ENCODE measurements at places on chromosomes 4 and X. TPM values are rescaled to one million over a fixed set of nuclear protein-coding genes. Genes with fewer than 3 reads are reported as not detected.

GRCh38 chr4:76717431-76717830 lies 180.5 kb downstream of the SOWAHB start:
- no peaks in the 10 kb centered on the region for H3K27me3 ChIP-seq
- H3K4me1 ChIP-seq, result peaks cover 35% of the 10 kb centered on the region
- H3K36me3 ChIP-seq, result no peaks in the 10 kb centered on the region
- no peak overlapping the region for H3K27ac ChIP-seq
- DNase-seq, result no peak

- no peak overlapping the region for H3K4me3 ChIP-seq
- H3K4me1 ChIP-seq, result no peaks in the 10 kb centered on the region
- DNase-seq, result no peak
- no peaks in the 10 kb centered on the region for H3K36me3 ChIP-seq
- H3K27ac ChIP-seq, result no peak overlapping the region
- H3K27me3 ChIP-seq, result no peaks in the 10 kb centered on the region
These were observed 47.3 kb upstream of the KIAA1210 start for GRCh38 chrX:119174900-119175299.

KLB gene
- total RNA-seq, result 0.72 TPM

DOK7 gene
- total RNA-seq, result 2.8 TPM

- H3K36me3 ChIP-seq, result no peaks in the 10 kb centered on the region
- H3K4me3 ChIP-seq, result no peak overlapping the region
- no peaks in the 10 kb centered on the region for H3K27me3 ChIP-seq
- H3K27ac ChIP-seq, result no peak overlapping the region
- no peak for DNase-seq
- H3K4me1 ChIP-seq, result no peaks in the 10 kb centered on the region
These were observed 136.5 kb downstream of the GRIA3 start for GRCh38 chrX:123320622-123321021.

DNA sequence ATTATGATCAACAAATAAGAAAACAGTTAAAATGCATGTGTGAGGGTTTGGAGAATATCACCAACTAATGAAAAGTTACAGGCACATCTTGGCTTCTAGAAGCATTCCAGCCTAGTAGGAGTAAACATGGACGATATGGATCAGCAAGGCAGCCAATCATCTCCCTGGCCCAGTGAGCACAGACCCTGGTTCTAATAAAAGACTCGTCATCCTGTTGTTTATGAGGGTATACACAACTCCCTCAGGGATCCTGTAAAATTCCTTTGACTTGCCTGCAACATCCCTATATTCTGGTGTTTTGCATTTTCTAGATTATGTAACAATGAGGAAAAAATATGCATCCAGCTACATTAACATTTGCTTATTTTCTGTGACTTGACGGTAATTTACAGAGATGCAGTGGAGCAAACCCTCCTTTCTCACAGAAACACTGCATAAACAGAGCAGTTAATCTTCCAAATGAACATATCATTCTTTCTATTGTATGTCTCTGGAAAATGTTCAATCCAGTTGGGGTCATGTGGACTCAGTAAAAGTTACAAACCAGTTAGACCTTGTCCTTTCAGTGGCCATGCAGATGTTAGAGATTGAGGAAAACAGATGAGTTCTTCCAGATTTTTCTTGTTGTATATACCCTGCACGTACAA lies 88.9 kb upstream of the NDP start:
- no peaks in the 10 kb centered on the region for H3K4me1 ChIP-seq
- no peak for DNase-seq
- no peak overlapping the region for H3K4me3 ChIP-seq
- H3K27me3 ChIP-seq, result no peaks in the 10 kb centered on the region
- H3K27ac ChIP-seq, result no peak overlapping the region

SOD3 gene
- 20.3 TPM for total RNA-seq

DNA sequence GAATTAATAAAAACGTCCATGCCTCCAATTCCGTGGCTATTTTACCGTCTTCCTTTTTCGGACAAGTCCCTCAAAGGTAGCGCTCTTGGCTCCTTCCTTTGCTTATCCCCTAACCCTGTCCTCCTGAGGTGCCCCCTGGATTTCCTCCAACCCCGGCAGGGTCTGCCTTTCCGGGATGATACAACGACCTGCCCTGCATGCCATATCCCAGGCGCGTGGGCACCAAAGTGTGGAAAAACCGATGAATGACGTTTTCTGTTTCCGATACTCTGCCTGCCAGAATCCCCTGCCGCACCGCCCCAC lies 706 bp upstream of the CSTF2 start:
- no peaks in the 10 kb centered on the region for H3K27me3 ChIP-seq
- DNase-seq, result no peak
- peaks cover 12% of the 10 kb centered on the region for H3K36me3 ChIP-seq
- no peak overlapping the region for H3K27ac ChIP-seq
- peak overlapping the region; percentile 59 for H3K4me3 ChIP-seq

GRCh38 chr4:6467600-6467999 lies 4.8 kb downstream of the PPP2R2C start:
- peak; percentile 35 for DNase-seq
- no peaks in the 10 kb centered on the region for H3K36me3 ChIP-seq
- H3K4me1 ChIP-seq, result peaks cover 29% of the 10 kb centered on the region
- H3K27me3 ChIP-seq, result peaks cover 43% of the 10 kb centered on the region
- no peak overlapping the region for H3K4me3 ChIP-seq
- H3K27ac ChIP-seq, result no peak overlapping the region

- H3K4me1 ChIP-seq, result peaks cover 44% of the 10 kb centered on the region
- no peaks in the 10 kb centered on the region for H3K36me3 ChIP-seq
- no peaks in the 10 kb centered on the region for H3K27me3 ChIP-seq
- no peak overlapping the region for H3K4me3 ChIP-seq
These were observed 47.6 kb downstream of the ARHGAP10 start for GRCh38 chr4:147779451-147779850.

DNA sequence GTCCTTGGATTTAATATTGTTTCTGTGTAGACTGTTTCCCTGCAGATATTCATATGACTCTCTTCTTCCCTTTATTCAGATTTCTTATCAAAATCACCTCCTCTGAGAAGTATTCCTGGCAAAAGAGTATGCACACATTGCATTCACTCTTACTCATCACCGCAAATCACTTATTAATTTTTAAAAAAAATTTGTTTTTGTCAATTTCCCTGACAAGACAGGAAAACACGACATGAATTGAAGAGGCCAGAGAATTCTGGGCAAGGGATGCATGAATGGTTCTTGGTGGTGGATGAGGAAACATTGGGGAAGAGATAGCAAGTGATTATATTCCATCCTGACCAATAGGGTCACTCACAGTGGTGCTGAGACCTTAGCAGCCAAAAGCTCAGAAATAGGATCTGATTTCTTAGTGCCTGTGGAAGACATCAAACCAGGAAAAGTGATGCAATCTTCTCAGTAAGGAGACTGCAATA lies 522.5 kb upstream of the AGA start:
- H3K27ac ChIP-seq, result no peak overlapping the region
- H3K4me3 ChIP-seq, result no peak overlapping the region
- no peaks in the 10 kb centered on the region for H3K4me1 ChIP-seq

HTN3 gene
- not detected for total RNA-seq

DNA sequence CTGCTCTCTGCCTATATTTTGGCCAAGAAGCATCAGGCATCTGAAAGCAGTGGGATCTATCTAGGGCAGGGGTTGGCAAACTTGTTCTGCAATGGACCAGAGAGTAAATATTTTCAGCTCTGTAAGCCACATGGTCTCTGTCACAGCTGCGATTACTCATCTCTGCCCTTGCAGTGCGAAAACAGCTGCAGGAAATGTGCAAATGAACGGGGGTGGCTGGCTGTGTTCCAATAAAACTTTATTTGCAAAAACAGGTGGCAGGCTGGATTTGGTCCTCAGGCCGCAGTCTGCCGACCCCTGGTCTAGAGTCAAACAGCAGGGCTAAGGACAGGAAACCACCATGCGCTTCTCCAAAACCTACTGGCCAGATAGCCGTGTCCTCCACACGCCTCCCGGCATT lies 48.6 kb downstream of the ACOX3 start:
- H3K36me3 ChIP-seq, result peaks cover 68% of the 10 kb centered on the region
- H3K27ac ChIP-seq, result peak overlapping the region; percentile 3
- no peak overlapping the region for H3K4me3 ChIP-seq
- DNase-seq, result no peak
- no peaks in the 10 kb centered on the region for H3K27me3 ChIP-seq

DNA sequence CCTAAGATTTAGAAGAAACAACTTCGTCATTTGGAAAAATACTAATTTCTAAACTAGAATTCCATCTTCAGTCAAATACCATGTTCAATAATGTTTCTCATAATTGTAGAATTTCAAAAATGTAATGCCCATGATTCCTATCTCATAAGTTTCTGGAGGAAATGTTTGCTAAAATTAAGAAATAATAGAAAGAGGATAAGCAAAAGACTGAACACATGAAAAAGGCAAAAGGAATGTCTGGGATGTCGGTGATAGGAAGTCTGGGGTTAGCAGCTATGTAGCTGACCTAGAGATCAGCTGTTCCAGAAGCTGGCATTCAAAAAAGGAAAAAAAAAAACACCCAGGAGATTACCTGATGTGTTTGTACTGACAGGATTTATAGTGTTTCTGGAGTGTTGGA lies 18.9 kb upstream of the PCDH10 start:
- no peaks in the 10 kb centered on the region for H3K36me3 ChIP-seq
- H3K4me1 ChIP-seq, result no peaks in the 10 kb centered on the region
- no peak overlapping the region for H3K4me3 ChIP-seq
- no peak for DNase-seq
- H3K27ac ChIP-seq, result no peak overlapping the region

DNA sequence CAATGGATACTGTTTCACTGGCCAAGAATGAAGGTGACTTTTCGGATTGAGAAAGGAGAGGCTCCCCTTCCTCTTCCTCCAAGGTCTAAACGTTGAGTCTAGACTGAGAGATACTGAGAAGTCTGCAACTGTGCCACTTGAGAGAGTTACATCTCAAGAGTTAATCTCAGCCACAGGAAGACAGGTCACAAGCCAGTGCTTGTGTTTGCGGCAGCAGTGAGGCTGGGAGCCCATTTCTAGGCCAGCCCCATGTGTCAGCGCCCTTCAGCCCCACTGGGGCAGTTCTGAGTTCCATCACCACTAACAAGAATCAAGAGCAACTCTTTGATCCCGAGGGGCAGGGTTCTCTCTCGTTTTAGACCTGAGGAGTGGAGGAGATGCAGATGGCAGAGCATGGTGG lies 7.3 kb upstream of the SEC24D start:
- DNase-seq, result no peak
- H3K4me1 ChIP-seq, result no peaks in the 10 kb centered on the region
- H3K27ac ChIP-seq, result no peak overlapping the region
- H3K36me3 ChIP-seq, result no peaks in the 10 kb centered on the region
- no peak overlapping the region for H3K4me3 ChIP-seq

GRCh38 chr4:143437937-143438336 lies 75.6 kb upstream of the SMARCA5 start:
- peaks cover 36% of the 10 kb centered on the region for H3K36me3 ChIP-seq
- no peaks in the 10 kb centered on the region for H3K4me1 ChIP-seq
- H3K27me3 ChIP-seq, result no peaks in the 10 kb centered on the region
- H3K27ac ChIP-seq, result no peak overlapping the region
- no peak for DNase-seq
- H3K4me3 ChIP-seq, result no peak overlapping the region

DNA sequence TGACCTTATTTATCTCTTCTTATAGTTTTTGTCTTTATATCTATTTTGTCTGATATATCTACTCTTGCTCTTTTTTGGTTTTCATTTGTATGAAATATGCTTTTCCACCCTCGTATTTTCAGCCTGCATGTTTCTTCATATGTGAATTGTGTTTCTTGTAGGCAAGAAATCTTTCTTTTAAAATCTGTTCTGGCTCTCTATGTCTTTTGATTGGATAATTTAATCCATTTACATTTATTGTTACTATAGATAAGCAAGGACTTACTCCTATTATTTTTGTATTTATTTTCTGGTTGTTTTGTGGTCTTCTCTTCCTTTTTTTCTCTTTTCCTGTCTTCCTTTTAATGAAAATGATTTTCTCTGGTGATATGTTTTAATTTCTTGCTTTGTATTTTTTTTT lies 403.1 kb downstream of the DCAF12L2 start:
- H3K4me3 ChIP-seq, result no peak overlapping the region
- no peaks in the 10 kb centered on the region for H3K36me3 ChIP-seq
- H3K27ac ChIP-seq, result no peak overlapping the region
- no peaks in the 10 kb centered on the region for H3K4me1 ChIP-seq

DNA sequence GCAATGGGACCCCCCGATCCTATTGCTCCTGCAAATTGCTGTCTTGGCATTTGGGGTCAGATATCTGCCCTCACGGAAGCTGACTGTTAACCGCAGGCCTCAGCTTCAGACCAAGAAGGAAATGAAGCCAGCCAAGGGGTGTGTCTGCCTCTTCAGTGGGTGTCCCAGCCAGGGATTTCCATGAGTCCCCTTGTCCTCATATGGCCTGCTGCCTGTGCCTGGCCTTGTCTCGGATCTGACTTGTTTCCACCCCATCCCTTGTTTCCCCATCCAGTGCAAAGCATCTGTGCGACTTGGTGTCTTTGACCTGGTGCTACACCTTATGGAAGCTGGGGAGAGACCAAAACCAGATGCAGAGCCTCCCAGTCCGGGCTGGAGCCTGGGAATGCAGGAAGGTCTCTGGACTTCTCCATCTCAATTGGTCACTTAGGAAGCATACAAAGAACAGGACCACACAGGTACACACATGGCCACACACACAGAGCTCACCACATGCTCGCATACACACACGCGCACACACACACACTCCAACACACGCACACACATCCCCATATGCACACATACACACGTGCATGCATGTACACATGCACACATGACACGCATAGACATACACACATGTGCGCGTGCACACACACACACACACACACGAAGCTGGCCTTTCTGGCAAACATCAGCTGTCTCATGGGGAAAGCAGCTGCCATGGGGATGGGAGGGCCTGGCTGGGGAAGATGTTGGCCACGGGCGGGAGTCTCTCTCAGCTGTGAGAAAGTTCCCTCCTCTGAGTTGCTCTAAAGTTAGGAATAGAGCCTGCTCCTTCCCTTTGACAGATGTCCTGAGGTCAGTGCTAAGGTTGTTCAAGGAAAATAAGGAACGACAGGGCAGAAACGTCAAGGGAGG lies 65.5 kb downstream of the CRMP1 start:
- H3K36me3 ChIP-seq, result no peaks in the 10 kb centered on the region
- H3K27me3 ChIP-seq, result no peaks in the 10 kb centered on the region
- DNase-seq, result no peak

DNA sequence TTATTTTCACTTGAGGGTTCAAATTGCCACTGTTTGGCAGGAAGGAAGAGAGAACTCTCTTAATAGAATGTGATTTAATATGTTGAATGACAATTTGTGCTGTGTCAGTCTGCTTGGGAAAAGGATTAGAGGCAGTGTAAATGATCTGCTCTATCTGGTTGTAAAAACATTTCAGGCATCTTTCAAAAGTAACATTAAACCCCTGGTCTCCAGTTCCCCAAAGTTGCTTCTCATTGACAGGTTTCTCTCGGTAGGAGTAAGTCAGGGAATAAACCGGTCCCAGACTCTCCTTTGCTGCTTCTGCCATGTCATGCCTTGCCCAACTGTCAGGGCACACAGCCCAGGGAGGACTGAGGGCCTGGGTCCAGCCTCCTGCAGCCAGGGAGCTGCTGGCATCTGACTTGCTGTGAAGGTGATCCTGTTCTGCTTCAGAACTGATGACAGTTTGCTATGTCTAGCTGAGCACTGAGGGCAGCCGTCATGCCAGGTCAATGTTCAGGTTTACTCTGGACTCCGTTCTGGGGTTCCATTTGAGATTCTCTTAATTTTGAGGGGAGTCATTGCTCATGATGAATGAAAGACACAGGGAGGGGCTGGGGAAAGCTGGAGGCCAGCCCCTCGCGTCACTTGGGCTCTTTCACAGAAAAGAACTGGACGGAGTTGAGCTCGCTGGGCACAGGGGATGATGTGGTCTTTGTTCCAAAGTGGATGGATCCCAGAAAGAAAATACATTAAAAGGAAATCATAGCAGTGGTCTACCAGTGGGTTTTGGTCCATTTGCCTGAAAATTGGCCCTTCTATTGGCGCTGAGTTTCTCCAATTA lies 312.4 kb downstream of the ARHGAP10 start:
- no peak overlapping the region for H3K27ac ChIP-seq
- H3K4me3 ChIP-seq, result no peak overlapping the region
- DNase-seq, result no peak
- peaks cover 2% of the 10 kb centered on the region for H3K36me3 ChIP-seq

All from suprapubic skin (tissue), 4 donors.